ENCODE measurements at places on chromosomes 5 and 9.

DNA sequence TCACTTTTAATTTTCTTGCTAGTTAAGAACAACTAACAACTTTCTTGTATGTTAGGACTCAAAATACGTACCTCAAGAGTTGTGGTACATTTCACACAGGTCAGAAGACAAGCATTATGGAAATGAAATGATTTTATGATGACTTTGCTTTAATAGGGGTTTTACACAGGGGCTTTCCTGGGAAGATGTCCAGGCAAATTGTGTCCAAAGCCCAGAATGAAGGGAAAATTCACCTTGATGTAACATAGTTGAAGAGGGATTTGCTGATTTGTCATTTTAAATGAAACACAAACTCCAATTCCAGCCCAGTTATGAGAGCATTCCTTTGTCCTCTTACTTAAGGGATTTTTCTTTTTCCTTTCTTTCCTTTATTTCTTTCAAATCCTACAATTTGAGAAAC lies 89.2 kb downstream of the ARL15 start:
- no peak for DNase-seq

DNA sequence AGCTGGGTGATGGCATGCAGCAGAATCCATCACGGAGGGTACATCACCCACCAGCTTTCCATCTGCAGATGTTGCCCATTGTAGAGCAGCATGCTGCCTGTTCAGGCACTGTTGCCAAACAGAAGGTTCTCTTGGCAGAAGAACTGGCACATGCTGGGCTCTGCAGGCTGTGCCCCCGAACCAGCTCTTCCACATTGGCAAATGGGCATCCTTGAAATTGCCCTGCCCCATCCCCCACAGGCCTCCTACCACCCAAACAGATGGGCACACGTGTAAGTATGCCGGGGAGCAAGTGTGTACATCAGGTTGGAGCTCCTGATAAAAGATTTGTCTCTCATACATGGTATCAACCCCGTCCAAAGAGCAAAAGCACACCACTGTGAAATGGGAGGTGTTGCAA lies 220.3 kb upstream of the TAS2R1 start:
- no peak for DNase-seq

- peak; percentile 69 for DNase-seq
These were observed 60.7 kb downstream of the PARP8 start for GRCh38 chr5:50727149-50727496.

DNA sequence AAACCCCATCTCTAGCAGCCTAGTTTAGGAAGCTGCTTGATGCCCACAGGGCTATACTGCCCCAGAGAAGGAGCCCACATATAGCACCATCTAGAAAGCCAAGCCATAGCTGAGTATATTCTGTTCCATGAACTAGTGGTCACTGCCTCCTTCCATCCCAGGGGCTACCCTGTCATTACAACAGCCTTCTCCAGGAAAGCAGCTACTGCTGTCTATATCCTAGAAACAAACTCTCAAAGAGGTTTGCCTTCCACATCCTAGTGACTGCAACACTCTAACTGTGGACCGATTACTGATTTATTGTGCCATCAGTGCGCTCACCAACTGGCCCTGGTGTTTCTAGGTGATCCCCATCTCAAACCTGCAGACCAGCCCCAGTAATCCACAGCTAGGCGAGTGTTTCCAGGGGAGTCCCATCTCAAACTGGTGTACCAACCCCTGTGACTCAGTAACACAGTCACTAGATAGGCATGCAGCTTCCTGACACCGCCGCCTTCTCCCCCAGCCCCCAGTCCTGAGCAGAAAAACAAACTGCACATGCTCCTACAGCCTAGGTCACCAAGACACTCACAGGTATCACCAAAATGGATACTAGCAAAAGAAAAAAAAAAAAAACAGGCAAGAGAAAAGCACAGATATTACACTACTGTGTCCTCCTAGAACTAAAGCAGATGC lies 14.8 kb downstream of the SPTLC1 start:
- DNase-seq = peak; percentile 76

- DNase-seq = no peak
These were observed 152.5 kb upstream of the NTRK2 start for GRCh38 chr9:84517026-84517425.

GRCh38 chr9:114588651-114589526 lies 1.3 kb downstream of the ATP6V1G1 start:
- DNase-seq = no peak

GRCh38 chr9:132461281-132461896 lies 51.4 kb downstream of the CFAP77 start:
- no peak for DNase-seq

DNA sequence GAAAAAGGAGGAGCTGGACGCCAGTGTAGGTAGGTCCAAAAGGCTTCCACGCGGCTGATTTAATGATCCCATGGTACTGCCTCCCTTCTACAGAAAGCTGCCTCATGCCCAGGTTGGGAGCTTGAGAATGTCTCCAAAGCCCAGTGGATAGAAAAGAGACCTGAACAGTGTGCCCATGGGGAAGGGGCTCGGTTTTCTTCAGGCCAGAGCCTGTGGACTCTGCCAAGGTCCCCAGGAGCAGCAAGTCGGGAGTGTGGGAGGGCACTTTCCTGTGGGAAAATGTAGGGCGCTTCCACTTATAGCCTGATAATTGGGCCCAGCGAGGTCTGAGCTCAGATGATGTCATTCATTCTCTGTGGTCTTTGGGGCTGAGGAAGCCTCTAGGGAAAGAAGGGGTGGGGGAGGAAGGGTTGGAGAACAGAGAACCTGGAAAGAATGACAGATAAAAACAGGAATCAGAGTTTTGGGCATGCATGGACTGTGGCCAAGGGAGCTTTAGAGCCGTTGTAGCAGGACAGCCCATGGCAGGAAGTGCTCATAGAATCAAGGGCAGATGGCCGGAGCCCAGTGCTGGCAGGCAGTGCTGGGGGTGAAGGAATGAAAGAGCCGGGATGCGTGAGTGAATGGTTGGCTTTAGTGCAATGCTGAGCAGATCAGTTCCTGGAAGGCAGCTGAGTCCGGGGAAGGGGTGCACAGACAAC lies 42.5 kb upstream of the SH3PXD2B start:
- no peak for DNase-seq

- DNase-seq = no peak
These were observed 16.1 kb upstream of the TMED7 start for GRCh38 chr5:115641948-115642347.

GRCh38 chr5:11234501-11234911 lies 473.5 kb upstream of the DAP start:
- DNase-seq = no peak

GRCh38 chr9:2638871-2639673 lies 17.5 kb downstream of the VLDLR start:
- no peak for DNase-seq

GRCh38 chr9:90331826-90332575 lies 310.6 kb downstream of the DIRAS2 start:
- DNase-seq = peak; percentile 45

DNA sequence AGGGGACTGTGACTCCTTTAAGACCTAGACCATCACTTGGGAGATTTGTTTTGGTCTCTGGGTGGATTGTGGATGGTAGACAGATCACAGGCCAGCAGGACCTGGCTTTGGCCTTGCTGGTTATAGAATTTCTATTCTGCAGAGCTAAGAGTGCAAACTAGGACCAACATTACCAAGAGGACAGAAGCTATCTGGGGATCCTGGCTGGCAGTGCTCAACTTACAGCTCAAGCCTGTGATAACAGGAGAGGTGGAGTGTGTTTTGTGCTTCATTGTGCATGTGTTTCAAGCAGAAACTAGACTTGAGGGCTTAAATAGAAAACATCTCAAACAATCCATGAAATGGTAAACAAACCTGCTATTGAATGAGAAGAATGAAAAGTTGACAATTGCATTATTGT lies 106.7 kb downstream of the ZNF462 start:
- DNase-seq = no peak

DNA sequence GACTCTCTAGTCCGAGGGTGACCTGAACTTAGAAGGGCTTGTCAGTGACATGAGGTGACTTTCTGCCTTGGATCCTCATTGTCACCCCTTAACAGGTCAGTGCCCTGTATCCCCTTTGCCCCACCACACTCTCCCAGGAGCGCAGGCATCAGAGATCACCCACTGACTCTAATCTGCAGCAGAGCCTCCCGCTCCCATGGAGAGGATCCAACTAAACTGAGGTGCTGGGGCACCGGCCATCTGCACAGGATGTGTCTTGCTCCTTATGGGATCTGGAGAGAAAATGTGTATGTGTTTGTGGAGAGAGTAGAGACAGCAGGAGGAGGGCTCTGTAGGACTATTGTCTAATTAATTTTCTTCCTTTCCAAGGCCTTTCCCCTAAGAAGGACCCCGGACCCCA lies 213.7 kb downstream of the ROR2 start:
- DNase-seq = no peak

GRCh38 chr9:76876098-76876497 lies 29.8 kb downstream of the PRUNE2 start:
- no peak for DNase-seq

- no peak for DNase-seq
These were observed 157.5 kb upstream of the MAST4 start for GRCh38 chr5:66438696-66439095.

DNA sequence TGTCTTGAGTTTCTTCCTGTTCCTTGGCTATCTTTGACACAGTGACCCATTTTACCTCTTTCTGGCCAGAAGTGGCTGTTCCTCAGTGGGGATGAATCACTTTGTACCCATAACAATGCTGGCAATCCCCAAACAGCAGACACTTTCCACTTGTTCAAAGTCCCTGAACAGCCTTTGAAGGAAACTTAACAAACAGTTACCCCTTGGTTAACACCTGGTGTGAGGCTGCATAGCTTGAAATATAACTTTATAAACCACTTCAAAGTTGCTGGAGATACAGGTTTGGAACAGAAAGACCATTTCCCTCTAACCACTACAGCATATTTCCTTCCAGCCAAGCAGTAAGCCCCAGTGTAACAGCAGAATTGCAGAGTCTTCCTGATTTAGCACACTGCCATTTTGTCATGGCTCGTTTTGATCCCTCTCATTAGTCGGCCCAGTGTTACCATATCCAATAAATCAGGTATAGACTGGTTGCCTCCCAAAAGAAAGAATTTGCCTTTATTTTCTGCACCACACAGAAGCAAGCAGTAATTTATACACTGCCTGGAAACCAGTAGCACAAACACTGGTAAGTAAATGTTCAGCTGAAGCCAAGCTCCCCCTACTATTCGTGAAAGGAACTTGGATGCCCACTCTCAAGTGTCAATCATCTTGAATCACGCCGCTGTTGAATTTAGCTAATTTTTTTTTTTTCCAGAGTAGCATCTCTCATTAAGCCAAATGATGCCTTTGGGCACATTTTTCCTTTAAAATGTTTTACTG lies 225.9 kb downstream of the PIK3R1 start:
- no peak for DNase-seq

DNA sequence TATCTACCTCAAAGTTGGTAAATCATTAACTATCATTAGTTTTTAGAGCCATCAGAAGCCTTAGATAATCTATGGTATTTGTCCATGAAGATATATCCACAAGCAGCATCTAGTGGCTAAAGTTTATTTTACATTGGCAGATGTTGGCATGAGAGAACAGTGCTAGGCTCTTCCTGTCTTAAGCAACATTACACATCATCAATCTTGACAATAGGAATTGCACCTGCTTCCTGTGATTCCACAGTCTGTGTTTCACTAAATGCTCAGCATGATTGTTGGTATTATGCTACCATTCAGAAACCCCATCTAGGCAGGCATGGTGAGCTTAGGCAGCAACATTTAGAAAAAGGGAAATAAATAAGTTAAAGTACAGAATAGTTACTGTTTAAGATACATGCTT lies 246.6 kb downstream of the SLCO4C1 start:
- DNase-seq = no peak

GRCh38 chr9:8917956-8918739 lies 1118.6 kb upstream of the DMAC1 start:
- no peak for DNase-seq

DNA sequence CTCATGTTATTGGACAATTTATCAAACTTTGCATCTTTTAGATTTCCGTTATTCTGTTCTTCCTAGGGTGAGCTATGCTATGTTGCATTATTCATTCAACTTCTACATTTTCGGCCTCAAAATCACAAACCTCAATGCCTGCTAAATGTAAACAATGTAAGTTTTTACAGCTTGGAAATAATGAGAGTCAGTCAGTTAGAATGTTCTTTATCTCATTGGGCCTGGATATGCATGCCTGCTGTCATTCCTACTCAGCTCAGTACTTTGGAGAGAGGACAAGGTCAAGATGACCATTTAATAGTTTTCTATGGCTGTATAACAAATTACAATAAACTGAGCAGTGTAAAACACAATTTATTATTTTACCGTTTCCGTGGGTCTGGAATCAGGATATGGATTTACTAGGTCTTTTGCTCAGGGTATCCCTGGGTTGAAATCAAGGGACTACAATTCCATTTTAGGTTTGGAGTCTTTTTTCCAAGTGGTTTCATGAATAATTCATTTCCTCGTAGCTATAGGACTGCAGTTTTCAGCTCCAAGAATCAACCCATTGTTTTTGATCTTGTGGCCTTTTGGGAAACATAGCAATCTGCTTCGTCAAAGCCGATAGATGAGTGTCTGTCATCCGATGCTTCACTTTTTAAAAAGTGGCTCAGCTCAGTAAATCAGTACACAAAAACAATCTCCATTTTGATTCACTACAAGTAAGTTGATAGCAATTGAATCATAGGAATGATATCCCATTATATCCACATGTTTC lies 1143.2 kb upstream of the CDH6 start:
- no peak for DNase-seq

DNA sequence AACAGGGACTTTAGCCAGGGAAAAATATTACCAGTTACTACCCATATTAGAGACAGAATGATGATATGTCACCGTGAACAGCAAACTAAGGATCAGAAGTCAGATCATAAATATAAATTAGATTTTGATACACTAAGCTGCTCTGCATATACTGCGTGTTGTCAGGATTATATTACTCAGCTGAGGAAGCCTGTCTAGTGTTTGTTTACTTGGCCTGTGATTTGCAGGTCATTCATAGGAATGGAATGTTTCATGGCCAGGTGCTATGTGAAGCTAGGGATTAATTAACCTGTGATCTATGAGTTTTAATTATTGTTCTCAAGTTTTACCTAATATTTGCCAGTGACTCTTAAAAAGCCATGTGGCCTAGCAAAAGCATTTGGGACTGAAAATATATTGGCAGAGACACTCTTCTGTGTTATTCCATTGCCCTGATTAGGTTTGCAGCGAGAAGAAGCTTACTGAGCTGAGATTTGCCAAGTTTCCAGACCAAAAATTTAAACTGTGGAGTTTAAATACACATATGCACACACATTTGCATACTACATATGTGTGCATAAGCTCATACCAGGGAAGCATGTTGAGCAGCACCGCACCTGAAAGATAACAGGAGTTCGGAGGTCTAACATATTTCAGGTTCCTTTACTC lies 496.3 kb upstream of the GRIA1 start:
- DNase-seq = no peak
